ENCODE measurements at places on chromosomes 1 and 21.

DNA sequence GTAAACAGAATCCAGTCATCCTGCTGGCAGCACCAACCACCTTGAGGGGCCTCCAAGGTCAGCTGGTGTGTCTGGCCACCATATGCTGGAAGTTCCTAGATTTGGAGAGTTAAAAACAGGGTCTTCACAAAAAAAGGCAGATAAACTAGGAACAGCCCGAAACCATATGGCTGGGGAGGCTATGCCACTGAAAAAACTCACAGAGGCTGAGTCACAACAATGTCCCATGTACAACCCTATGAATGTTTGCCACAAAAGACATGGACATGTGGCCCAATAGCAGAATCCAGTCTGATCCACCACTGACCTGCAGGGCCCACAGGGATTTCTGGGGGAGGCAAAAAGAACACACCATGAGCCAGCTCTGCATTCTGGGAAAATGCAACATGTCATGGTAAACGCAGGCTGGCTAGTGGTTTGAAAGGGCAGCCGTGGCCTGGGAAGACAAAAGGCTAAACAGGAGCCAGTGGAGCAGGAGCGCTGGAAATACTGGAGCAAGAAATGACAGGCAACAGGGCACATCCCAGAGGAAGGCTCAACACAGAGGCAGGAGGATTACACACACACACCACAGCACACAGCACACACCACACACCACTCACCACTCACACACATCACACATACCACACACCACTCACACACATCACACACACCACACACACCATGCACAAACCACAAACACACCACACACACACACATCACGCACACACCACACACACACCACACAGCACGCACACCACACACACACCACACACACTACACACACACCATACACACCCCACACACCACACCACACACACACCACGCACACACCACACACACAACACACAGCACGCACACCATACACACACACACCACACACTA, 55.4 kb downstream of the HSF2BP start:
- no peak for DNase-seq

- DNase-seq, result no peak
Measured at GRCh38 chr1:225581186-225581585, 71.7 kb downstream of the ENAH start.

GRCh38 chr1:6080469-6080868, 34.8 kb downstream of the KCNAB2 start:
- DNase-seq, result no peak

DNA sequence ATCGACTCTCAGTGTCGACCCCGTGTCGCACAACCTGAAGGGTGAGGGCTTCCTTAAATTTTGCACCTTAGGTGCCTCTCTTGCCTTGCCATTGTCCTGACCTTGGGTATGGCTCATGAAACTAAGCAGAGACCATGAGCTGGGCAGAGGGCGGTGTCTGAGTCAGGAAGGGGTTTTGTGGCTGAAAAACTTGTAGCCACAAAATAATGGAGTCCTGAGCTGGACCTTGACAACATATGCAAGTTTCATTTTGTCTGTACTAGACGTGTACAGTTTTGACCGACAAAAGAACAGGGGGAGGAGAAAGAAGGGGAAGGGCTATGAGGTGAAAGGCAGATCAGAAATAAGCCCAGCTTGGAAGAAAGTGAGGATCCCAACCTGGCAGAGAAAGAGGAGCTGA, 8.3 kb upstream of the RUNX1 start:
- DNase-seq, result no peak

- DNase-seq, result no peak
Measured at GRCh38 chr1:64318428-64318827, 115.0 kb downstream of the UBE2U start.

GRCh38 chr1:112337028-112337531, 58.9 kb upstream of the CTTNBP2NL start:
- no peak for DNase-seq

Data from activated T-helper 1 cell treated with anti-CD3 and anti-CD28 coated beads, Interleukin-12 subunit alpha, Interleukin-12 subunit beta, Interleukin-2, Interleukin-4 antibody, amounts not matched to agents 30 ng/mL and 10 ng/mL and 1 ng/mL, durations not matched to agents 14 hours and 24 hours and 36 hours (primary cell).